ENCODE measurements at places on chromosomes 5 and 9. TPM values are rescaled to one million over a fixed set of nuclear protein-coding genes. Genes with fewer than 3 reads are reported as not detected.

The MYMK gene
- not detected for total RNA-seq

The GABBR2 gene
- total RNA-seq = 0.94 TPM

- DNase-seq = no peak
Observed at GRCh38 chr5:116011046-116011445, 21.2 kb upstream of the ARL14EPL start.

- DNase-seq = no peak
Observed at GRCh38 chr9:117365438-117365837, 49.4 kb downstream of the ASTN2 start.

GRCh38 chr5:103235891-103236290 lies 22.7 kb upstream of the MACIR start:
- DNase-seq = no peak

Data from upper lobe of left lung (tissue), 6 donors.